NCI-H1694 (cell line): ENCODE measurements at places on chromosomes 12 and 14.
A peak's percentile ranks its signal among the peaks of the same experiment; 100 is the strongest.

DNA sequence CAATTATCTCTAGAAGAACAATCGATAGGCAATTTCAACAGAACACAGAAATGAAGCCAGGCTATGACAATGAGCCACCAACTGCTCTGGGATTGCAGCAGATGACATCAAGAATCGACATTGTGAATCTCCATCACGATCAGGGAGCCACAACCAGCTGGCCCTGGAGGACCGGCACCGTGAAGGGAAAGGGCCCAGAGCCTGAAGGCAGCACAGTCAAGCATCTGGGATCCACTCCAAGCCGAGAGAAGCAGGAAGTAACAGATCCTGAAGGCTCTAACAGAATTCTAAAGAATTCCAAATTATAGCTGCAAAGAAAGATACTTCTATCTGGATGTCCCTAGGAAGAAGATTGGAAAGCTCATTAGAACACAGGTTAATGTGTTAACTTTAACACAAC lies 61.0 kb downstream of the LRRC74A start:
- DNase-seq, result no peak

DNA sequence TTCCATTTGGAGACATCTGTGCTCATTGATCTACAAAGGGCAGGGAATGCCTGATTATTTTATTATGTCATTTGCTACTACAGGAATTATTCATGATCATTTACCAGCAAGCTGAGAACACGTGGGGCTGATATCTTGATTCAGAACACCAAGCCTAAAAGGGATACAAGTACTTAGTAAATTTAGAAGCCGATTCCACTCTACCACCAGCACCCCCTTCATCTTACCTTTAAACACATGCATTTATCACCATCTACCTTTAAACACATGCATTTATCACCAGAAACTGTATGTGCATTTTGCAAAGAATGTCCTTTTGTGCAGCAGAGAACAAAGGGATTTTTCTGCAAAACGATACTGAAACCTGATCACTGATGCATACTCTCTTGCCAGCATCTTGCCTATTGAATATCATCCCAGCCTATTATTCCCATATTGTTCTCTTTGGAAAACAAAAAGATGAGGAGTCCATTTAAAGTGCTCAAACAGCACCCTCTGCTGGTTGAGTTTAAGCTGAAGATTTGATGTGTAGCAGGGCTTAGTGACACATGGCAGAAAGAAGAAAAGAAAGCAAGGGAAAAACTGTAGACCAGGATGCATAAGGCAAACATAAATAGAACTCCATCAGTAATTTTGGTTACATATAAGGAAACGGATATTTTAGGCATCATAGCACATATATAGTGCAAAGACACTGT lies 132.6 kb upstream of the PLEKHG7 start:
- peak; percentile 85 for DNase-seq

GRCh38 chr12:30934811-30935210 lies 8.3 kb downstream of the TSPAN11 start:
- DNase-seq, result no peak

DNA sequence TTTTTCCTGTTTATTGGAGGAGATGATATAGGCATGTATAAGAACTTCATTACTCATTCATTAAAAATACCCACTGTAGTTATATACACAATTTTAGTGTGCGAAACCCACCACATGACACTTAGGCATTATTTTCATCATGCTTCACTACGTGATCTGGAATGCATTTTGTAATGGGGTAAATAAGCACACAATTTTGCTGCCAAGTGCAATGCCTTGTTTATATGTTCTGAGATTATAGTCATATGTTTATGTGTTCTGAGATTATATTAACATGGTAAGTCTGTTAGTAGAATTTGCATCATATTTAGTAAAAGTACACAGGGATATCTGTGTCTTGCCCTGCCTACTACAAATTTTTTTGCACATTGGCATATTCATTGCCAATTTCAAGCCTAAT lies 1123.0 kb downstream of the LRFN5 start:
- no peak for DNase-seq

- DNase-seq, result peak; percentile 66
Observed at GRCh38 chr12:82593901-82594396, 92.8 kb upstream of the TMTC2 start.

DNA sequence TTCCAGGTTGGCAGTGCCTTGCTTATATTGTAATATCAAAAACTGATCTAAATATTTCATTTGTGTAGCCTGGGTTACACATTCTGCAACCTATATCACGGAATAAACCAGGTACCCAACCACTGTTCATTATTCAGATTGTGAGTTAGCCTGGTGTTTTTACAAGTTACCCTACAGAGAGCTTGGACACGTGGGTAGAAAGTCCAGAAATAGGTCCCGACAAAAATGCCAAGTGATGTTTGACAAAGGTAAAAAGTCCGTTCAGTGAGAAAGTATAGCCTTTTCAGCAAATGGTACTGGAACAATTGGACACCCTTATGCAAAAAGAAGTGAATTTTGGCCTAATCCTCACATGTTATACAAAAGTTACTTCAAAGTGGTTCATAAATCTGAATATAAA lies 17.6 kb upstream of the EVL start:
- no peak for DNase-seq

- no peak for DNase-seq
Observed at GRCh38 chr14:99479160-99479905, 1.3 kb downstream of the SETD3 start.

- DNase-seq, result no peak
Observed at GRCh38 chr14:68075382-68076029, 255.9 kb downstream of the RAD51B start.

DNA sequence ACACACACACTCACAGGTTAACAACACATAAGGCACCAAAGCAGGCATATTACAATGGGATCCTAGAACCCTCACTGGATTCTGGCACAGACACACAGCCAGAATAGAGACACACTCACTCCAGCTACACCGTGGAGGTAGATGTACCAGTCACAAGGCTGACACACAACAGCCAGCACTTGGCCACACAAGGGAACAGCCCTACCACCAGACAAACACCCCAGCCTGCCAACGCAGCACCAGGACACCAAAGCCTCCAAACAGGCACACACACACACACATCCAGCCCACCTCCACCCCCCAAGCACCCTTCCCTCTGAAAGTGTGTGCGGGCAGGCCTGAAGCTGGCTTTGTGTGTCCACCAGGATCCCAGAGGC lies 10.9 kb upstream of the ITGB7 start:
- no peak for DNase-seq

DNA sequence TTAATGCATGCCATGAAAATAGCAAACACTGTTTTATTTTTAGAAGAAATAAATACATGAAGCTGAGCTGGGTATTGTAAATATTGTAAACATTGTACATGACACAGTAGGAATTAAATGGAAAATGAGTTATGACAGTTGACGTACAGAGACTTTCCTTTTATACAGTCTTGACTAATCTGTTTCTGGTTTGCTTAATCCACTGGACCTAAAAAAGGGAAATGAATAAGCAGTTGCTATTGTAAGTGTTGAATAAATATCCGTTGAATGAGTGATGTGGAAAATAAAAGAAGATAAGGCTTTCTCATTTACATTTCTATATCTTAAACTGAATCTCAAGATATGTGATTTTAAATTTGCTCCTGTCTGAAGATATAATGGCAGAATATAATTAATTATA lies 15.0 kb downstream of the PMCH start:
- DNase-seq, result no peak

DNA sequence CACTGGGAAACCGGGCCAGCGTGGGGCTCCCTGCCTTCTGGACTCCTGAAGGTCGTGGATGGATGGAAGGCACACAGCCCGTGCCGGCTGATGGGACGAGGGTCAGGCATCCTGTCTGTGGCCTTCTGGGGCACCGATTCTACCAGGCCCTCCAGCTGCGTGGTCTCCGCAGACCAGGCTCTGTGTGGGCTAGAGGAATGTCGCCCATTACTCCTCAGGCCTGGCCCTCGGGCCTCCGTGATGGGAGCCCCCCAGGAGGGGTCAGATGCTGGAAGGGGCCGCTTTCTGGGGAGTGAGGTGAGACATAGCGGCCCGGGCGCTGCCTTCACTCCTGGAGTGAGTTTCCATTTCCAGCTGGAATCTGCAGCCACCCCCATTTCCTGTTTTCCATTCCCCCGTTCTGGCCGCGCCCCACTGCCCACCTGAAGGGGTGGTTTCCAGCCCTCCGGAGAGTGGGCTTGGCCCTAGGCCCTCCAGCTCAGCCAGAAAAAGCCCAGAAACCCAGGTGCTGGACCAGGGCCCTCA lies 26.9 kb downstream of the HIP1R start:
- DNase-seq, result no peak

DNA sequence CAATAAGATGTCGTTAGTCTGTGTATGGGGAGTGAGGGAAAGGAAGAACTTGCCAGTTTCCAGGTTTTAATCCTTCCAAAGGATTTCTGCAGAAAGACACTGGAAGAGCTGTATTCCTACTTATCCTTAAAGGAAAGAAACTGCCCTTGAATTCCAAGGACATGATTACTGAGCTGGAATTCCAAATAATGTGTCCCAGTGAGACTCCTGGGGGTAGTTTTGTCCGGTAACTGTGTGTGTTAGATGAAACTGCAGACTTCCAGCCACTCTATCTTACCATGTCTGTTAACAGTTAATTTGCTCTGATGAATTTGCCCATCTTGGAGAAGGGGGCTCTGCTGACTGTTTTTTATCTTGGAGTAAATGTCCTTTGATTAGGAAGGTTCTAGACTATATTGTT lies 33.0 kb downstream of the CKB start:
- DNase-seq, result no peak

DNA sequence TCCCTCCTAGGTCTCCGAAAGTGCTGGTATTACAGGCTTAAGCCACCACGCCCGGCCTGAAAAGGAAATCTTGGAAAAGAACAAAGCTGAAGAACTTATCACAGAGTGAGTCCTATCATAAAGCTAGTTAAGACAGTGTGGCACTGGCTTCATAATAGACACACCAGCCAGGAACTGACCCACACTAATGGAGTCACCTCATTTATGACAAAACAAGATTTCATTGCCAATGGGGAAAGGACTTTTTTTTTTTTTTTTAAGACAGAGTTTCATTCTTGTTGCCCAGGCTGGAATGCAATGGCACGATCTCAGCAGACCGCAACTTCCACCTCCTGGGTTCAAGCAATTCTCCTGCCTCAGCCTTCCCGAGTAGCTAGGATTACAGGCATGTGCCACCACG lies 15.7 kb downstream of the KDM2B start:
- no peak for DNase-seq

- no peak for DNase-seq
Observed at GRCh38 chr14:54718046-54718445, 151.1 kb downstream of the SAMD4A start.

GRCh38 chr14:95993768-95994592 lies 45.2 kb upstream of the C14orf132 start:
- DNase-seq, result peak; percentile 96

DNA sequence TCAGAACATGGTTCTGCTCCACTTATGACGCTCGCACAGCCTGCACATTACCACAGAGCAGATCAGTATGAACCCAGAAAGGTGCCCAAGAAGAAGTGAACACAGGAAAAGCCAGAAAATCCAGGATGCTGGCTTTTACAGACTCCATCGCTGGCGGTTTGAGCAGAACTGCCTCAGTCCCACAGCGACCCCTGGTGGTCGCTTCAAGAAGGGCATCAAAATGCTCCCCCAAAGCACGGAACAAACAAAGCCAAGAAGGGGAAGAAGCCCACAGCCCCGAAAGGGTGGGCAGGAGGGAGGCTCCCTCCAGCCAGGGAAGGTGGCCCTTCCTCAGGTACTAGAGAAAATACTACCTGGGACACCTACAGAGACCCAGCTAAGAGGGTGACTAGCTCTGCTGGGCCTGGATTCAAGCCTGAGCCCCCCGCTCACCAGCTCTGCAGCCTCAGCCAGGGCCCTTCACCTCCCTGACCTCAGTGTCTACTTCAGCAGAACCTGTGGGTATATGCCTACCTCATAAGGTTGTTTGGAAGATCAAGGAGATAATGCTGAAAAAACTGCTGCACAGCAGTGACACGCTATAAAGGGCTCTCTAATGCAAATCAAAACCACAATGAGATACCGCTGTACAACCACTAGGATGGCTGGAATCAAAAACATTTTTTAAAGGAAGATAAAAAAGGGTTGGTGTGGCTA lies 98.1 kb downstream of the NCOR2 start:
- DNase-seq, result no peak

DNA sequence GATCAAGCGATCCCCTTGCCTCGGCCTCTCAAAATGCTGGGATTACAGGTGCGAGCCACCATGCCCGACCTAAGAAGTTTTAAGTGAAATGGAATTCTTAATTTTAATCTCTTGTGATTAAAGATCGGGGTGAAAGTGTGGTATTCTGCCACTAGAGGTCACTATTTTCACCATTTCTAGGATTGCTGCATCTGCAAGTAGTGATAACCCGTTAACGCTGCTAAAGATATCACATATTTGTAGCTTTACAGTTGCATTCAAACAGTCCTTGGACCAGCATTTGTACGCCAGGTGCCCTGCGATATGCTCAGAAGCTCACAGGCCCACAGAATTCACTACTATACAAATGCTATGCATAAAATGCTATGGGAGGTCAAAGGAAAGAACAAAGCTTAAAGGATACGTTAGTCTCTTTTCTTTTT lies 19.3 kb downstream of the CCDC62 start:
- DNase-seq, result peak; percentile 42

DNA sequence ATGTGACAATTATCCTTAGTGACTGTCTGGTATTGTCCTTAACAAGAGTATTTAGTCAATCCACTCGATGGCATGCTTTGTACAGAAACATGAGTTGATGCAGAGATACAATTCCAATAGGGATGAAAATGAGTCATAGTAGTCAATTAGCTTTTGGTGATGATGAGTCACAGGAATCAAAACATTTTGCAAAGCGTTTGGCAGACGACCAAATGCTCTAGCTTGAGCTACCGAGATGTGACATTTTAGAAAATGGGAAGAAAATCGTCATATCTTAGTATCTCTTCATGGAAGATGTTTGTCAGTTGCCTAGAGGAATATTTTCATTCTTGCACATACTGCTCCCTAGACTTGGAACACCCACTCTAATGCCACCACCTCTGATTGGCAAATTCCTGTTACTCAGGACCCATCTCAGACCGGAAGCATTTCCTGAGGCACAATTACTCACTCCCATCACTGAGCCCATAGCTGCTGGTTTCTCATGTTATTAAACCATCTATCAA lies 95.0 kb downstream of the LMNTD1 start:
- no peak for DNase-seq

- no peak for DNase-seq
Observed at GRCh38 chr14:33799705-33800570, 150.9 kb downstream of the EGLN3 start.

GRCh38 chr14:75150150-75150549 lies 23.3 kb upstream of the NEK9 start:
- DNase-seq, result no peak

GRCh38 chr12:59403259-59403932 lies 192.4 kb upstream of the SLC16A7 start:
- DNase-seq, result no peak

GRCh38 chr12:52600941-52601481 lies at the start of gene KRT72:
Gene KRT72 (minus strand): TSS chr12:52601463. CDS start chr12:52601452, 11 bp downstream.
- DNase-seq, result no peak
